IPS DF 6.9 (cell line): ENCODE measurements at places on chromosomes 7 and 10.

GRCh38 chr7:17681965-17682364 is 258.3 kb downstream of the SNX13 start:
- no peak for DNase-seq

GRCh38 chr7:6385909-6386560 is 61.7 kb downstream of the DAGLB start:
- no peak for DNase-seq

GRCh38 chr10:107215681-107216080 is 51.2 kb upstream of the SORCS1 start:
- DNase-seq: no peak

GRCh38 chr10:623477-624311 is 65.8 kb downstream of the DIP2C start:
- DNase-seq: no peak

- DNase-seq: no peak
These were observed 16.0 kb upstream of the PPIF start for GRCh38 chr10:79331226-79331625.

- DNase-seq: no peak
These were observed 5.8 kb upstream of the PRTFDC1 start for GRCh38 chr10:24958091-24958720.

DNA sequence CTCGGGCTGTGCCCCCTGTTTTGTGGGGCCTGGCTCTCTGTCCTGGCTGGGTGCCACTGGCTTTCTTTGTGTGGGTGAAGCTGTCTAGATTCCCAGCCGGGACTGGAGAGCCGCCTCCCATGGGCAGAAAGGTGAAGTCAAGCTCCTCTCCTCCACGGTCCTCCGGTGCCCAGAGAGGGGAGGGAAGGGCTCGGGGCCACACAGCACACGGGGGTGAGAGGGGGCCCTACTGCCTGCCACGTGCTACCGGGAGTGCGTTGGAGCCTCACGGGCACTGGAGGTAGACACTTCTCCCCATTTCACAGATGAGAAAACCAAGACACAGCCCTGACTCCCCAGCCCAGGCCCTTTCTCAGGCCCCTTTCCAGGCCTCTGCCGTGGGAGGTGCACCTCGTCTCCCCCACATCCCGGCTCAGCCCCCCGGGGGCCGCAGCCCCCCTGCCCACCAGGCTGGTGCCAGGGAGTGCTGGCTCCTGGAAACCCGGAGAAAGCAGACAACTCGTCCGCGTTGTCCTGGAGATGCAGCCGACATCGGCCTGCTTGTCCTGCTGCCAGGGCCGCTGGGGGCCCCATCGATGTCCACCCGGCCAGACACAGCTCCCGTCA is 55.8 kb downstream of the UNCX start:
- no peak for DNase-seq

DNA sequence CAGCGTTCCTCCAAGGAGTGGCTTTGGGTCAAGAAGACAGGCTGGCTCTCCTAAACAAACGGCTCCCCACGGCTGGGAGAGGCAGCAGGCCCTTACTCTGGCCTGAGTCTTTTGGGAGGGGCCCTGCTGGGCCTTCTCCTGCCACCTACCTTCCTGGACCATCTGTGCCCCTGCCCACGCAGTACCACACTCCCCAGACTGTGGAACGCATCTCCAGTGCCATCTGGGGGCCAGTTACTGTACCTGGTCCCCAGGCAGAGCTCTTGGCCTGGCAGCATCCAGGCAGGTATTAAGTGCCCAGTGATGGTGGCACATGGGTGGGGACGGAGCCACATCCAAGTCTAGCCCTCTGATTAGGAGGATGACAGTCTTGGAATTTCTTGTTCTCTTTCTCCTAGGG is 14.4 kb downstream of the ALKBH4 start:
- no peak for DNase-seq

- no peak for DNase-seq
These were observed 19.9 kb downstream of the UPF2 start for GRCh38 chr10:12022580-12023257.

DNA sequence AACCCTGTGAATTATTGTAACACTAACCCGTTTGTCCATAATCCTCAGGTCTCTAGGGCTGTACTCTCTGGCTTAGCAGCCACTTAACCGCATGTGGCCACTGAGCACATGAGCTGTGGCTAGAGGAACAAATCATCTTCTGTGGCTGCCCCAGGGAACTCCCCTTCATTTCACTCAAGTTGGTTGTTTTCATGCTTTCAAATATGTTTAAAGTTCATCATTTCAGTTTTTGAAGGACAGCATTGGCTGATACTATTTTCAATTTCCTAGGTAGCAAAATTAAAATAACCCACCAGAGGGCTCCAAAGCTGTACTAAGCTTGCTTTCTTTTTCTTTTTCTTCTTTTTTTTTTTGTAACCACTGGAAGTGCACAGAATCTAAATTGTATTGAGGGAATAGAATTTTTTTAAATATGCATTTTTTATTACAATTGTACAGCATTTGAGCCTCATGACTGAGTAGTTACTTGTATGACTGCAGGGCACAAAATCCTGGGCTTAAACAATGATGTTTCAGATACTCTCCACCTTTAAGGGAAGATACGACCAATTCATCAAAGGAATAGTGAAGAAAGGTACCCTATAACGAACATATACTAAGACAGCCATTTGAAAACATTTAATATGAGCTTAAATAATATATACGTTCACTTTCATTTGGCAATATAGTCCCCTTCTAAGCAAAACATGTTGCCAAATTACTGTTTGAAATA is 38.6 kb downstream of the MRC1 start:
- no peak for DNase-seq

DNA sequence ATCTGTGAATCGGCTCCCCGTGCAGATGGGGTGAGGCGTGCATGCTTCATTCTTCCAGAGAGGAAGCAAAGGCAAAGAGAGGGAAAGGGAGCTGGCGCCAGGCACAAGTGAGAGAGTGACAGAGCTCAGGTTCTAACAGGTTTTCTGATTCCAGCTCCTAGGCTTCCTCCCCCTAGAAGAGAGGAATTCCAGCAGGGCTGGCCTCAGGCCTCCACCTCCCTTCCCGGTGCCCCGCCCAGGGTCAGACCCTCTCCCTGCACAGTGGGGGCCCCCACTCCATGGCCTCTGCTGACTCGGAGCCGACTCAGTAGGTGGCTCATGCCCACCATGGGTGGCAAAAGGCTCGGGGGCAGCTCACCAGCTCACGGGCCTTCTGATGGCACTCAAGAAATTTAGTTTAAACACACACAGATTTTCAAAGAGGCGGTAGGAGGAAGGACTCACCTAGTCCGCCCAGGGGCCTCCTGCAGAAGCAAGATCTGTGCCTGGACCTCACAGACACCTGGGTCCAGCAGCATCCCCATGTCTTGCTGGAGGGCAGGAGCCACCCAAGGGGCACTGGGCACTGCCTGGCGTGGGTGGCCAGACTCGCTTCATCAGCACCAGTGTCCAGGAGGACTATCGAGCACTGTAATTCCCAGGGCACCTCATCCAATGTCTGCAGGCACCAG is 183.5 kb downstream of the MAD1L1 start:
- no peak for DNase-seq

- DNase-seq: no peak
These were observed 61.4 kb upstream of the ADRB1 start for GRCh38 chr10:113982296-113982695.

GRCh38 chr7:142772673-142773072 is 1.9 kb downstream of the PRSS2 start:
- DNase-seq: no peak

- no peak for DNase-seq
These were observed 142.3 kb upstream of the HPS1 start for GRCh38 chr10:98589007-98589406.

DNA sequence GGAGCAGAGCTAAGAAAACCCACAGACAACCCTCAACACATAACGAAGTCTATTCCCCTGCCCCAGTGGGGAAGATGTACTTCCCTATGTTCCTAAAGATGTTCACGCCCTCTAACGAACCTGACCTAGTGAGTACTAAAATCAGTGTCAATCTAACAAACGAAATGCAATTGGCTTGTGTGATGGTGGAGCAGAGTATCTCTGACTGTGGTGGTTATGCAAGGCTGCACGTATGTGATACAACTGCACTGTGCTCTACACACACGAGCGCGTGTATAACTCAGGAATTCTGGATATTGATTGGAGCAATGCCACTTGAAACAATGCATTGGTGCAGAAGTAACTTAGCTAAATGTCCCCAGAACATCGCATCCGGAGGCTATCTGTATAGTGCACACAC is 1.3 kb downstream of the ANKRD16 start:
- DNase-seq: no peak

DNA sequence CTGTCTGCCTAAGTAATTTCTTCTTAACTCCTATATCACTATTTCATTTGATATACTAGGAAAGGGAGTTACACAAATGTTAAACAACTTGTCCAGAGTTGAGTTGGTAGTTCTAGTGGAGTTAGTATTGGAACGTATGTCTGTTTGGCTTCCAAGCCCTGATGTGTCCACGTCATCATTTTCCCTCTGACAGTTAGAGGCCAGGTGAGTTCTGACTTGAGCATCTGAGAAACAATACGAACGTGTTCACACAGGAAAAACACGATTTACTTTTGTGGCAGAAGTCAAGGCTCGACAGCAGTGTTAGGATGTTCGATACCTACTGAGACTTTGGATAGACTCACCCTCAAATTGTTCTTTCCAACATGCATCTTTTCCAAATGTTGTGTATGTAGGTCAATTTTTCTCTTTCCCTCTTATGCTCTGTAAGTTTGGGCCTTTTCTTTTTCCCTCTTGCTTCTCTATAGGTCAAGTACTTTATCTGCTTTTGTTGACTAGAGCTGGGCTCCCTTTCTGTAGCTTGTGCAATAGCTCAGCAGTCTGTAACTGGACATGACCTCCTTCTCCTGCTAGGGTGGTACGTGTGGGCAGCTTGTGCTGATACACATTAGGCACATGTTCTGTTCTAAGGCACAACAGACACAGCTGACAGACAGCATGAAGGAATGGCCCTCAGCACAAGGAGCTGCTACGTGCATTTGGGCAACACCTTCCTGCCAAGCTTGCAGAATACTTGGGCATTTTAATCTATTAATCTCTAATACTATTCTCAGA is 222.9 kb downstream of the PTEN start:
- DNase-seq: no peak

DNA sequence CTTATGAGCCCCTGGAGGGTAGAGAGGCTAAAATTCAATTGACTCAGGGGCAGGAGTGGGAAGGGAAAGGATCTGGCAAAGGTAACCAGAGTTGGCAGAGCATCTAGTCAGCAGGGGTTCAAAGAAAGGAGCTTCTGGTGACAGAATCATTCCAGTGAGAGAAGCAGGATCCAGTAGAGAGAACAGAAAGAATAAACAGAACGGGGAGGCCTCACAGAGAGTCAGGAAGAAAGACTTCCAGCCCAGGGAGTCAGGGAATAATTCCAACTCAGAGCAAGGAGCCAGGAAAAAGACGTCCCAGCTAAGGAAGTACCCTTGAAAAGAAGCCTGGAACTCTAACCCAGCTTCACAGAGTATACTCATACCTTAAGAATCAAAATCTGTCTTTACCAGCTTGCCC is 66.6 kb upstream of the CPXM2 start:
- DNase-seq: no peak

GRCh38 chr10:100744987-100745881 is at the start of gene PAX2:
PAX2 (plus strand) TSS chr10:100745582; CDS start chr10:100746261, 679 bp downstream.
- no peak for DNase-seq

GRCh38 chr7:38178695-38179344 is 775 bp downstream of the STARD3NL start:
- no peak for DNase-seq

DNA sequence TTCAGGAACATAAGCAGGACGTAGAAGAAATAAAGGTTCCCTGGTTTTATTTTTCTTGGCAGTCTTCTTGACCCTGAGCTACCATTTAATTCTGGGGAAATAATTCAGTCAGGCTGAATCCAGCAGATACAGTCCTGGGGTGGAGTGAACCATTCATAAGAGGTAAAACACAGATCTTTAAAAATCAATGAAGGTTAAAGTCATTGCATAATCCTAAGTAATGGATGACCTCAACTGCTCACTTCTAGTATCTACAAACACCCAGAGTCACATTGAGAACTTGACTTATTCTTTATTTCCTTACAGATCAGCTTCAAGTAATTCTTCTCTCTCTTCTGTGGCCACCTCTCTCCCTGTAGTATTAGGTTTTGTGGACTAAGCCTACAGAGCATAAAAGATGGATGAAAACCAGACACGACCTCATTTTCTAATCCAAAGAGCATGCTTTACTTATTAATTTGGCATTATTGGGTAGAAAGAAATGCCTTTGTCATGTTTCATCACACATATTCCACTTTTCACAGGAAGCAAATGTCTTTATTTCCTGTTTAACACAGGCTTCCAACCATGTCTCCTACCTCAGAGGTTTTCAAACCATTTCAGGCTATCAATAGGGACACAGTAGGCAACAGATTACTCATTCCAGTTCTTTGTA is 182.3 kb upstream of the IMMP2L start:
- DNase-seq: no peak

GRCh38 chr10:23037561-23037960 is 57.8 kb upstream of the MSRB2 start:
- no peak for DNase-seq
